NCI-H2107 (cell line): ENCODE measurements at places on chromosomes 12 and 14.

- no peak for DNase-seq
Observed at GRCh38 chr12:1807087-1807860, 13.1 kb upstream of the LRTM2 start.

DNA sequence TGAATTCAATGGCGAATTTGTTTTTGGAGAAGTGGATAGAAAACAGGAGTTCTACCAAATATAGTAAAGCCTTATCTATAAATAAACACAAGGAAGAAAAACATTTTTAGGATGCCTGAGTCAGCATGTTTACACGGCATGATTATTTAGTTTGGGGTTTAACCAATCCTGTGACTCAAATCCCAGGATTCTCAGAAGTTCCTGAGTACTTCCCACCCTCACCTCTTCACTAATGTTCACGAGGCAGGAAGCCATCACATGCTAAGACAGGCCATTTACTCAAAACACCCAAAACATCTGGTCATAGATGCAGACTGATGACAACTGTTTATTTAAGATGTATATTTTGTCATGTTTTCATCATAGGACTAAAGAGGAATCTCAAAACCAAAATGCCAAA is 3.4 kb upstream of the GLRX5 start:
- no peak for DNase-seq

- DNase-seq: no peak
Observed at GRCh38 chr14:63676615-63677014, 34.9 kb upstream of the WDR89 start.

- DNase-seq: no peak
Observed at GRCh38 chr12:88643685-88644084, 63.4 kb upstream of the KITLG start.

- no peak for DNase-seq
Observed at GRCh38 chr12:85720308-85721033, 115.7 kb downstream of the RASSF9 start.

- DNase-seq: peak; percentile 91
Observed at GRCh38 chr14:42174357-42174756, 567.7 kb downstream of the LRFN5 start.

DNA sequence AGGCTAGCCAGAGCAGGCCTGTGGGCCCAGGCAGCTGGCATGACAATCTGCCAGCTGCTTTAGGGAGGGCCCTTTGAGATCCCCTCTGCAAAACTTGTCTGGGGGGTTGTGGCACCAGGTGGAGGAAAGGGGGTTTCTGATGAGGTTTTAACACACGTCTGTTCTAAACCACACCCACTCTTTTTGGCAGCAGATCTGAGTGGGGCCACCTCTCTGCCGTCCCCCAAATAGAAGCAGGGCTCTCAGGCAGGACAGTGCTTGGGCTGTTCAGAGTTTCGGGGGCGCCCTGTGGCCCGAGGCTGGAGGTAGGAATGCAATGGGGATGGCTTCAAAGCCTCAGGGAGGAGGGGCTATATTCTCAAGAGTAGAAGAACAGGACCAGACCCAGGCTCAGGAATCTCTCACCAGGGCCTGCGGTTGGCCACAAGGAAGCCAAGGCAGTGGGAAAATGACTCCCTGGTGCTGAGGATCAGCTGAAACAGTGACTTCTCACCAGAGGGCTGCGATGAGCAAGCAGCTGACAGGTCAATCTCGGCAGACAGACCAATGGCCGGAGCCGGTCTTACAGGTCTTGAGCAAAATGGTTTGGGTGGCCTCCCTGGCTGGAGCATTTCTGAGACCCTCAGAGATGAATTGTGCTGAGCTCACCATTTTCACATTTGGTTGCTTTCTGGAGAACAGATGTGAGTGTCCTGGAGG is 1.5 kb upstream of the KRT5 start:
- no peak for DNase-seq

DNA sequence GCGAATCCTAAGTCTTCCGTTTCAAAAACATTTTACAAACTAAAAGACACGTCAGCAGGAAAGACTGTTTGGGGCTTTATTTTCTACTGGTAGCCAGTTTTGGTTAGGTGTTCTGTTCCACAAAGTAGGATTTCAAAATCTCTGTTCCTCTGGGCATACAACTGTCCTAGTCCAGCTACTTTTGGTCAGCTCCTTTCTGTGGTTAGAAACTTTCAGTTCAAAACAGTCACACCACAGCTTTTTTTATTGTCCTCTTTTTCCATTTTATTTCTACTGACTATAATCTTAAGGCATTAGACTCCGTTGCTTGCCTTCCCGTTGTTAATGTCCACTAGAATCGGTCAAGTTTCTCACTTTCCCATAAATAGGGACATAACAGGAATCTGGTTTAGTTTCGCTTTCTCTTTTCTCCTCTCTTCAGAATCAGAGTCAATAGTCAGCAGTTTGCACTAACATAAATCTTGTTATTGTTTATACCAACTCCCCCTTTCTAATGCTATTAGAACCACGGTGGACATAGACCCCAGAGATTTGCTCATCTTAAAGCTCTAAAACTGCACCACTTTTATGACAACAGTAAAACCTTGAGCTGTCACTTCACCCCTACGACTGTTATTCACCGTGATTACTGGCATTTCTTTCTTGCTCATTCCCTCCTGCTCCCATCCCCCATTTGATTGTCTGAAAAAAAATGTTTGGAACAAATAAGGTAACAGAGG is 41.5 kb upstream of the NPAS3 start:
- DNase-seq: peak; percentile 18

- DNase-seq: peak; percentile 14
Observed at GRCh38 chr12:111529424-111530368, 69.4 kb downstream of the ATXN2 start.

DNA sequence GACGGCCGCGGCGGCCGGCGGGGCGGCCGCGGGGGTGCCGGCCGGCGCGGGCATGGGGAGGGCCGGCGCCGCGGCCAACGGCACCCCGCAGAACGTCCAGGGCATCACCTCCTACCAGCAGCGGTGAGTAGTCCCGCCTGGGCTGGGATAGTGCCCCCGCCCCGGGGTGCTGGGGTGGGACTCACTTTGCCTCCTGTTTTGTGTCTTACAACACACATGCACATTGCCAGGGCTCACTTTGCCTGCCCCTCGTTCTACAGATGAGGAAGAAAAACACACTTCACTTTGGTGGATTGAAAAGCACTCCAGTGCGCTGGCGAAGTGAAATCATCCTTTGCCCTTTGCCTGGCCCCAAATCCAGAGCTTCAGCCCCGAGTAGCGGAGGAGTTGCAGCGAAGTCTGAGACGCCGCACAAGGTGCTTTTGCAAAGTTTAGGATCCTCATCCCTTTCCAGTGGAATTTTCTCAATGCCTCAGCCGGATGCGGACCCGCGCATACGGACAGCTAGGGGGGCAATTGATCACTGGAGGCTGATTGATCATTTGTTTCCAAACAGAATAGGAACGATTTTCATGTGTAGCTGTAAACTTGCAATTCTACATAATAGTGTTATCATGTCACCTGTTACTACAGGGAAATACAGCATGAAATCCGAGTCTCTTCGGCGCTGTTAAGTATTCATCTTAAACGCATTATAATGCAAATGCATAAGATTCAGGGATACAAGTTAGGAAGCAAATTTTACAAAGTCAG is 3.6 kb upstream of the NPAS3 start:
- DNase-seq: no peak

GRCh38 chr12:109782326-109782703 is 50.9 kb downstream of the TRPV4 start:
- no peak for DNase-seq

GRCh38 chr12:11641522-11641921 is 8.0 kb upstream of the ETV6 start:
- DNase-seq: no peak

DNA sequence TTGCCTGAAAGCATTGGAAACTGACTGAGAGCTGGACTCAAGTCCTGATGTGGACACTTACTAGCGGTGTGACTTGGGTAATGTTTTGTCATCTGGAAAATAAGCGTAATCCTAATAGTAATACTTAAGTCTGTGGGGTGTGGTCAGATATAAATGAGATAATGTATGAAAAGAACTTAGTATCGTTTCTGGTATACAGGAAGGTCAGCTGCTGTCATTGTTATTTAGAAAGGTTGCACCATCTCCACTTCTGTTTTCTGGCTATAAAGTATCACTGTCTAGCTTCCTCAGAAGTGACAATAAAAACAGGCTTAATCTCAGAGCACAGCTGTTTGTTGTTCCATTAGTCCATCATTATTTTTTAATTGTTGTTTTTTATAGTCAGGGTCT is 34.1 kb upstream of the TUBA1C start:
- no peak for DNase-seq

DNA sequence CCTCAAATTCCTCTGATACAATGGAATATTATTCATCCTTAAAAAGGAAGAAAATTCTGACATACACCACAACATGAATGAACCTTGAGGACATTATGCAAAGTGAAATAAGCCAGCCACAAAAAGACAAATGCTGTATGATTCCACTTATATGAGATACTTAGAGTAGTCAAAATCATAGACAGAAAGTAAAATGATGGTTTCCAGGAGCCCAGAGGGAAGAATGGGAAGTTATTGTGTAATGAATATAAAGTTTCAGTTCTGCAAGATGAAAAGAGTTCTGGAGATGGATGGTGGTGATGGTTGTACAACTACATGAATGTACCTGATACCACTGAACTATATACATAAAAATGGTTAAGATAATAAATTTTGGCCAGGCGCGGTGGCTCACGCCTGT is 18.3 kb downstream of the VWF start:
- no peak for DNase-seq

- no peak for DNase-seq
Observed at GRCh38 chr12:126443977-126444376, 1378.7 kb downstream of the AACS start.

- no peak for DNase-seq
Observed at GRCh38 chr12:52235822-52236361, 2.8 kb downstream of the KRT7 start.

DNA sequence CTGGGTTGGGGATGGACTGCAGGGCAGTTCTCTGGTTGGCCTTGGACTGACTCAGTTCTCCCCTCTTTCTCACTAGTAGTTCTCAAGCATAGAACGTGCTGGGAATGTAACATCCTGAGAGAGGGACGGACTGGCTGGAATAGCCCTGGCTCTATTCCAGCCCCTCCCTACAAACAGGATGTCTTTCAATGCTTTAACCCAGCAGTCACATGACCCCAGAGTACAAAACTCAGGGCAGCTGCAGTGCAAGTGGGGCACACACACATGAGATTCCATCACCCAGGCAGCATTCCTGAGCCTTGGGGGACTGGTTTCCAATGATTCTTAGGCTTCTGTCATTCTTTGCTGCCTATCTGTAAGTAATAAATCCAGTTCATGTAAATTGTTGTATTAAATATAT is 1.6 kb upstream of the ACOT6 start:
- DNase-seq: no peak

- no peak for DNase-seq
Observed at GRCh38 chr14:85475113-85475512, 54.8 kb upstream of the FLRT2 start.

DNA sequence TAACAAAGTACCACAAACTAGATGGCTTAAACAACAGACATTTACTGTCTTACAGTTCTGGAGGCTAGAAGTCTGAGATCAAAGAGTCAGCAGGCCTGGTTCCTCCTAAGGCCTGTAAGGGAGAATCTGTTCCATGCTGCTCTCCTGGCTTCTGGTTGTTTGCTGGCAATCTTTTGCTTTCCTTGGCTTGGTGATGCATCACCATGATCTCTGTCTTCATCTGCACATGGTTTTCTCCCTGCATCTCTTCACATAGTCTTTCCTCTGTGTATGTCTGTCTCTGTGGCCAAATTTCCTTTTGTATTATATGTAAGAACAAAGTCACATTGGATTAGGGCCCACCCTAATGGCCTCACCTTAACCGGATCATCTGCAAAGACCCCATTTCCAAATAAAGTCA is 168.5 kb downstream of the CAPZA3 start:
- DNase-seq: no peak

- DNase-seq: no peak
Observed at GRCh38 chr12:93638095-93638494, 39.1 kb upstream of the CRADD start.

- no peak for DNase-seq
Observed at GRCh38 chr12:78746001-78746400, 118.6 kb upstream of the SYT1 start.

GRCh38 chr14:83294941-83295340 is 1761.3 kb upstream of the SEL1L start:
- DNase-seq: no peak

DNA sequence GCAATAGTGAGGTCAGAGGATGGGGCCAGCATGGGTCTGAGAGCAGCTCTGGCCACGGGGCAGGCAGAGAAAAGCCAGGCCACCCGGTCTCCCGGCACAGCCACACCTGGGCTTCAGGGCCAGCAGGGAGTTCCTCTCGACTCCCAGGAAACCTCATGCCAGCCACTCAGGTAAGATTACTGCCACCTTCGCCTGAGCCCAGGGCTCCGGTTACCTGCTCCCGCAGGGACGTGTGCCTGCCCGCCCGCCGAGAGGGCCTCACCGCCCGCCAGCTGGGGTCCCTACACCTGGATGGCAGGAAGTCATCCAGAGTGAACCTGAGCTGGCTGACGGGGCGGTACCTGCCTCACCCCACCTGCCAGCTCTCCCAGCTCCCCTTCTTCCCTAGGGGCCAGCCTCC is 7.3 kb downstream of the JAG2 start:
- DNase-seq: peak; percentile 94

DNA sequence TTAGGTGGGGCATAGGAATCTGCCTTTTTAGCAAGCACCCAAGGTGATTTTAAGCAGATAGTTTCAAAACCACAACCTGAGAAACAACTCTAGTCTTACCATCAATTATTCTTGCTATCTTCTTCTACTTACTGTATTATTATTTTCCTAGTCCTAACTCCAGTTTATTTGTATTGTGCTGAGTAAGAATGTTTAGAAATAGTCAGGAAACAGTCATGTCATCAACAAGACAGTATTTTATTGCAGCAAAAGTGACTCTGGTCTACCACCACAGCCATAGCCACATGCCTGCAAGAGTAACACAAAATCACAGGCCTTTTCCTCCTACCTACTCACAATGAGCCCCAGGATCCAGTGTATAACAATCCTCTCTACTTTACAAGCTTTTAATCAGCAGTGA is 46.3 kb upstream of the FLRT2 start:
- DNase-seq: no peak

DNA sequence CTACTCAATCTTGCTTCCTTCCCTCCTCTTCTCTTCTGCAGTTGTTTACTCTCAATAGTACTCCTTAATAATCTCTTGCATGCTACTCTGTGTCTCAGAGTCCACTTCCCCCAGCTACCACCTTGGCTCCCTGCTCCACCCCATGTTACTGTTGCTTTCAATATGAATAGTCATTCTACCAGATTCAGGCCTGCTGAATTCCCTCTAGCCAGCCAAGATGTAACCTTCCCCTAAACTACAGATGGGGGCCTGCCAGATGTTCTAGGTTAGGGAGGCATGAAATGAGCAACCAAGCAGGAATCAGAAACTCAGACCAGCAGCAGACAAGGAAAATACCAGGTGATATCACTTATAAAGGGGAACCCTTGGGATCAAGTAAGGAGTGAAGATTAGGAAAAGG is 392.1 kb upstream of the DDHD1 start:
- DNase-seq: no peak
